ENCODE measurements at places on chromosomes 7 and 10.

GRCh38 chr10:20100171-20100570 is 283.9 kb downstream of the PLXDC2 start:
- DNase-seq = no peak

DNA sequence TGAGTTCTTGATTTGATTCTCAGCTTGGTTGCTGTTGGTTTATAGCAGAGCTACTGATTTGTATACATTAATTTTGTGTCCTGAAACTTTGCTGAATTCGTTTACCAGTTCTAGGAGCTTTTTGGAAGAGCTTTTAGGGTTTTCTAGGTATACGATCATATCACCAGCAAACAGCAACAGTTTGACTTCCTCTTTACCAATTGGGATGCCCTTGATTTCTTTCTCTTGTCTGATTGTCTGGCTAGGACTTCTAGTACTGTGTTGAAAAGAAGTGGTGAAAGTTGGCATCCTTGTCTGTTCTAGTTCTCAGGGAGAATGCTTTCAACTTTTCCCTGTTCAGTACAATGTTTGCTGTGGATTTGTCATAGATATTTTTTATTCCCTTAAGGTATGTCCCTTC is 86.2 kb downstream of the PLXDC2 start:
- DNase-seq = no peak

- DNase-seq = no peak
Measured at GRCh38 chr7:16930946-16931345, 49.2 kb upstream of the AGR3 start.

GRCh38 chr7:131031099-131031868 is 296.4 kb upstream of the MKLN1 start:
- no peak for DNase-seq

- DNase-seq = no peak
Measured at GRCh38 chr10:75922435-75922834, 491.0 kb downstream of the LRMDA start.

DNA sequence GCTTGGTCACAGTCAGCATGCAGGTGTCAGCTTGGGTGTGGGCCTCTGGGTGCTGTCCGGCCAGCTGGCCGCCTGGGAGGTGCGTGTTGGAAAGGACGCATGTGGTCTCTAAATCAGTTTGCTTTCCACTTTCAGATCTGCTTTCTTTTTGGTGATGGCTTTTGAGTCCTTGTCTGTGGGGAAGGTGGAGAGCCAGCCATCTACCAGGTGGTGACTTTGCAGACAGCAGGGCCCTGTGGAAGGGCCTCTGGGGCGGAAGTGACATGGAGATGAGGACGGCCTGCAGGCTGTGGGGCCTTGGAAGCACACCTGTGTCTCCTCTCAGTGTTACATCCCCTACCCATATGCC is 59.4 kb downstream of the WDR37 start:
- DNase-seq = peak; percentile 27
